T-helper 22 cell (primary cell): ENCODE measurements at places on chromosomes 2 and 18.

- DNase-seq, result no peak
Observed at GRCh38 chr2:225104971-225105370, 62.7 kb upstream of the DOCK10 start.

DNA sequence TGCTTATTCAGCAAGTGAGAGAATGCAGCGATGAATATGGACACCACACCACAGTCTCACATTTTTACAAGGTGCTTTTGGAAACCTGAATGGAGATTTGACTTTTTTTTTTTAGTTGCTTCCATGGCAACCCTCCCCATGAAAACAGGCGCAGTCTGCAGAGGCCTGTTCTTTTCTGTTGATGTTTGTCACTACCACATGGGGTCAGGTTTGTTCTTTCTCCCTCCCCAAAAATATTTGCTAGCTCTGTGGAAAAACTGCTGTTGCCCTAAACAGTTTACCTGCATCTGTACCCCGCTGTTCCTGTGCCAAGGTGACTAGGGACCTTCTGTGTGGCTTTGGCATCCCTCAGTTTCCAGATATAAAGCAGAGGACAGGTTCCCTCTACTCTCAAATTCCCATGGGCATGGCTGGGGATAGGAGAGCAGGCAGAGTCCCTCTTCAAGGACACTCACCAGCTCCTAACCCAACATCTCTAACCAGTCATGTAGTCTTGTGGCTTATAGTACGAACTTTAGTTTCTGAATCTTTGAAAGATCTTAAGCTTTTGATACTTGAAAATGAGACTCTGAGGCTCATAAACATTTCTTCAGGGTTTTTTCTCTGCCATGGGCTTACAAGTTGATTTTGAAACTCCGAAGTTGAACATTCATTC, 14.7 kb upstream of the MAPRE2 start:
- no peak for DNase-seq

- no peak for DNase-seq
Observed at GRCh38 chr2:72515696-72516095, 310.1 kb downstream of the EXOC6B start.

GRCh38 chr18:25646971-25647370, 295.0 kb upstream of the ZNF521 start:
- no peak for DNase-seq

DNA sequence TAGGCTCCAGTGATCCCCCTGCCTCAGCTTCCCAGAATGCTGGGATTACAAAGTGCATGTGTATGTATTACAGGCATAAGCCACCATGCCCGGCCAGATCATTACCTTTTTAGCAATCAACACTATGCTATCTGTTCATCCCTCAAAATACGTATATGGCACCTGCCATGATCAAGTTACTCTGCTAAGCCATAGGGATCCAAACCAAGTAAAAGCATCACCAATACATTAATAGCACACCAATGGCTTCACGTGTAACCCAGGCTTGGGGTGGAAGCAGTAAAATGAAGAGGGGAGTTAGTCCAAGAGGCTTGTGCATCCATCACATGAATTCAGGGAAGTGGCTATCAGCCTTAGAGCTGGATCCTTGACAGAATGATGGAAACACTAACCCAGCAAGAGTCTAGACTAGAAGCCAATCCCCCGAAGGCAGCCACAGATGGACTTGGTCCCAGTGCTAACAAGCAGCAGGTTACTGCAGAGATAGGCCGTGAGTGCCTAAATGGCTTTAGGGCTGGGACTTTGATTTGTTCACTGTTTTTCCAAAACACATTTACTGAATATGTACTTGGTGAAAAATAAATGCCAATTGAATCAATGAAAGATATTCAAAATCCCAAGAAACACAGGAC, 11.3 kb downstream of the HDLBP start:
- no peak for DNase-seq

DNA sequence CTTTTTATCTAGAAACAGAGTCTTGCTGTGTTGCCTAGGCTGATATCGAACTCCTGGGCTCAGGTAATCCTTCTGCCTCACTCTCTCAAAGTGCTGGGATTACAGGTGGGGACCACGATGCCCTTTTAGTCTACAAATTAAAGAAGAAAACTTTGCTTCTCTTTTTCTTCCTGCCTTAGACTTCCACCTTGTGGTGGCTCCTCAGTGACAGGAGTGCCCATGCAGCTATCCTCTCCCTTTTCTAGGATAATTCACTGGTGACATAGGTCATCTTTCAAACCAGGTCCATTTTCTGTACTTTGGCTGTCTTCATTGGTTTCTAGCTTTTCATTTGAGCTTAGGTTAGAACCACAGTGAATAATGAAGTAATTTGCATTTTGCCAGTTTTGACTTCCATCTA, 13.6 kb downstream of the DCAF17 start:
- no peak for DNase-seq

DNA sequence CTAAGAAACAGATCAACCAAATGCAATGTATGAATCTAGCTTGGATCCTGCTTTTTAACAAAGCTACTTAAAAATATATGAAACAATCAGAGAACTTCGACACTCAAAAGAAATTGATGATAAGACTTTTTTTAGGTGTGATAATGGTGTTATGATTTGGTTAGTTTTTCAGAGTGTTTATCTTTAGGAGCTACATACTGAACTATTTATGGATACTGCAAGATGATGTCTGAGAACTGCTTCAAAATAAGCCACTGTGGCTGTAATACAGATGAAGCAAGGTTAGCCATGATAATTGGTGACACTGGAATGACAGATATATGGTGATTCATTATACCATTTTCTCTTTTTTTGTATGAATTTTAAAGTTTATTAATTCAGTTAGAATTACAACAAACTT, 14.2 kb downstream of the SLC25A12 start:
- DNase-seq, result no peak

- no peak for DNase-seq
Observed at GRCh38 chr2:111617299-111618225, 266.4 kb downstream of the ANAPC1 start.

DNA sequence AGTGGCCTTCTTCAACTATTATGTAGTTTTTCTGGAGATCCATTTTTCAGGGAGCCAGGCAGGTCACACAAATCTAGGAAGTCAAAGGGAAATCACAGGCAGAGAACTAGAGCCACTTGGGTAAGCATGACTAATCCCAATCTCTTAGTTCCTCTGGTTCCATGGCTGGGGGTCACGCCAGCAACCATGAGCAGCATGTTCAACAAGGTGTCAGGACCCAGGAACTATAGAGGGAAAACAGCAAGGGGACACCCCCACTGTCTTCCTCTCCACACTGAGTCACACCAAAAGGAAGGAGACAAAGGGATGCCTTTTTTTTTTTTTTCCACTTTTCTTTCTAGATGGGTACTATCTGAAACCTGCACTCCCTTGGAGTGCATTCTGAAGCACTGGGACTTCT, 250.9 kb downstream of the OTX1 start:
- DNase-seq, result no peak

DNA sequence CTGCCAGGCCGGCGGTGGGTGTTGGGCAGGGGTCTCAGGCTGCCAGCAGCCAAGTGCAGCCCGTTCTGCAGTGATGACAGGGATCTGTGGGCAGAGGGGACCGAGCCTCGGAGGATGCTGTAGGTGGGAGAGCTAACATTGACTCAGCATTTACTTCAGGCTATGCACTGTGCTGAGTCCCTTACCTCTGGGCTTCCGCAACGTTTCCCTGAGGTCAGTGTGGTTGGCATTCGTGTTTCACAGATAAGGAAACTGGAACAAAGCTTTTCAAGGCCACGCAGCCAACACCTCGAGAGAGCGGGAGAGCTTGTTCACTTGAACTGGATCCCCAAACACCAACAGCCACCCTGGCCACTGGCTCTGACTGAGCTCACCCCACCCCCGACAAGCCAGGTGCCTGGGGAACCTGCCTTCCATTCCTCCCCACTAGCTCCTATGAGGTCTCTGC, 839 bp upstream of the GPR148 start:
- DNase-seq, result peak; percentile 43

GRCh38 chr2:63044362-63045327, 6.0 kb upstream of the OTX1 start:
- no peak for DNase-seq

DNA sequence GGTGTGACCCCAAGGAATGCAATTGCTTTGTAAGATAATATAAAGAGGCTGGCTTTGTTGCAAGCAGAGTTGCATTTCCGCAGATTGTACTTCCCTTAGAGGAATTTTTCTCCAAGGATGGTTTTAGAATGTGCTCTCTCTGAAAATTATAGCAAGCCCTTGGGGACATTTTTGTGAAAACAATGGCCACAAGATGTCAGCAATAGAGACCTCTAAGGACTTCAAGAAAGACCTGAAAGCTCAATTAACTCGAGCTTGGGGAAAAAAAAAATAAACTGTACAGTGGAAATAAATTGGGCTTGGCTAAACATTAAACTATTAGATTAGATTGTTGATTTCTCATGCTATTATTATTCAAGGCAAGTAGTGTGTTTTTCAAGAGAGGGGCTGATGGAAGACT, 81.3 kb upstream of the KYNU start:
- DNase-seq, result no peak

- no peak for DNase-seq
Observed at GRCh38 chr2:158969715-158970240, 1.3 kb downstream of the TANC1 start.

GRCh38 chr2:85786865-85787264, 33.1 kb downstream of the ATOH8 start:
- DNase-seq, result no peak

GRCh38 chr2:165718610-165719210, 75.3 kb downstream of the GALNT3 start:
- no peak for DNase-seq

- no peak for DNase-seq
Observed at GRCh38 chr18:56606618-56607017, 31.8 kb downstream of the TXNL1 start.

GRCh38 chr2:198659096-198659870, 798.5 kb downstream of the SATB2 start:
- no peak for DNase-seq
